MG63 (cell line): ENCODE measurements at places on chromosomes 3 and 15. TPM values are rescaled to one million over a fixed set of nuclear protein-coding genes. Genes with fewer than 3 reads are reported as not detected.

DNA sequence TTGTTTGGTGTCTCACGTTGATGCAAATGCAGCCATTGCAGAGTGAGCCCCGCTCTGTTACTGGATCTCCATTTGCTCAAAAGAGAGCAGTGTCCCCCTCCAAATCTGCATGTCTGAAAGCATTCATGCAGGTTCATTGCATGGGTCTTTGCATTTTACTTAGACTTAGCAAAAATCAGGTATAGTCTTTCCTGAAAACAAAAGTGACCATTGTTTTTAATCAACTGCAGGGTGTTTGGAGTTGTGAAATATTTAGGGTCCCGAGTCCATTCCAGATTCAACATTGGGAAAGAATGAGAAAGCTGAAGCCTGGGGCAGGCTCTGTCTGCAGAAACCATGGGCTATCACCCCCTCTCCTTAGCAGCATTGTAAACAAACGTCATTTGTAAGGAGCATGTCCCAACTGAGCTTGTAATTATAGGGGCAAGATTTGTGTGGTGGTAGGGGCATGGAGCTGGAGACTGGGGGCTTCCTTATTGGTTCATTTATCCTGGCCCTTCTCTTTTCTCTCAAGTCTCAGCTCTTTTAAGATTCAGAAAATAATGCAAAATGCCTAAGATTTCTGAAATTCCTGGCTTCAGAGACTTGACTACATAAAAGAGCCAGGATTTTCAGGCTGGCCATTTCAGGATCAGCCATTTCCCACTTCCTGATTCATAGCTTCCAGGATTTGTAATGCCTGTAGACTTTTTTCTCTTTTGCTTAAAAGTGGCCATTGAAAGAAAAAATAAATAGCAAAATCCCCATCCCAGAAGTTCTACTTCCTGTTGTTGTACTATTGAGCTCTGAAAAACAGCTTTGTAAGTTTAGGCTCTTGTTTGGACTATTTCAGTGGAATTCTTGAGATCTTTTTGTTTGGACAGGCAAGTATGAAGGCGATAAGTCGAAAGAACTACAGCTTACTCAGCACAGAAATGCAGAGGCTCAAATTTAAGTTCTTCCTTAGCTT lies 23.0 kb downstream of the IGF1R start:
- DNase-seq = no peak

The ARID3B gene
- total RNA-seq = 0.10 and 1.3 TPM in 2 replicates

The SRP14 gene
- 134 and 205 TPM in 2 replicates for total RNA-seq

The FEM1B gene
- total RNA-seq = 35.2 and 41.3 TPM in 2 replicates

DNA sequence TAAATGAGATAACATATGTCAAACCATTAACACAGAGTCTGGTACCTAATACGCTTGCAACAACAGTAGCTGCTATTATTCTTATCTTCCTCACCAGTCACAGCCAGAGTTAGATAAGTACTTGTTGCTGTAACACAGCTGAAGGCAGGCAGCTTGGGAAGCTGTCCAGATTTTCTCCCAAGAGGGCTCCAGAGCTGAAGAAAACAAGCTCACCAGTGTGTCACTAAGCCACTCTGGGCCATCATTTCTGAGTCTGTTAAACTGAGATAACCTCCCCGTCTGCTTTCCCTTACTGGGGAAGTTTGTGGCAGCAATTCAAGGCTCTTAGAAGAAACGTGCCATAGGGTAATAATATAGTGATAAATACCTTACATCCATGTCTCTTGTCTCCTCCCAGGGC lies 226.3 kb downstream of the TAFA4 start:
- no peak for DNase-seq

The NR2C2 gene
- total RNA-seq = 6.0 and 7.1 TPM in 2 replicates

GRCh38 chr3:78015856-78016255 lies 976.0 kb downstream of the ROBO2 start:
- no peak for DNase-seq
